ENCODE measurements at places on chromosomes 4 and X.
A peak's percentile ranks its signal among the peaks of the same experiment; 100 is the strongest.

DNA sequence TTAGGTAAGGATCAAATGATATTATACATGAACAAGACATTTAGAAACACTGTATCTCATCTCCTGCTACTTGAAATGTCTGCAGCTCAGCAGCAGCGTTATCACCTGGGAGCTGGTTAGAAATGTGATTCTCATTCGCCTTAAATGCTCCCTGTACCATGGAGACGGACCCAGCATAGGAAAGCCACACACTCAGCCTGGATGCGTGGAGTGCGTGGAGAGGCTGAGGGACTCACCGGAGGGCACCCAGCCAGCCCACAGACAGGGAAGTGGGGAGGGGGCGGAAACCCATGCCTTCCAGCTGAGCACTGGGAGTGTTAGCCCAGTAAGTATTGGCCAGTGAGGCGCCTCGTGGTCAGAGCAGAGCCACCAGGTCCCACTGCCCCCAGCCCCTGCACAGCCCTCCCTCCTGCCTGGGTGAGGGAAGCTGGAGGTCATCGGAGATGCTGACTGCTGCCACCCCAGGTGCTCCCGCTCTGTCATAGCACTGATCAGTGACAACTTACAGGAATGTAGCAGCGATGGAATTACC lies 15.2 kb downstream of the SUPT20HL1 start:
- DNase-seq: no peak

- DNase-seq: no peak
Observed at GRCh38 chr4:154049457-154050181, 260.7 kb upstream of the SFRP2 start.

DNA sequence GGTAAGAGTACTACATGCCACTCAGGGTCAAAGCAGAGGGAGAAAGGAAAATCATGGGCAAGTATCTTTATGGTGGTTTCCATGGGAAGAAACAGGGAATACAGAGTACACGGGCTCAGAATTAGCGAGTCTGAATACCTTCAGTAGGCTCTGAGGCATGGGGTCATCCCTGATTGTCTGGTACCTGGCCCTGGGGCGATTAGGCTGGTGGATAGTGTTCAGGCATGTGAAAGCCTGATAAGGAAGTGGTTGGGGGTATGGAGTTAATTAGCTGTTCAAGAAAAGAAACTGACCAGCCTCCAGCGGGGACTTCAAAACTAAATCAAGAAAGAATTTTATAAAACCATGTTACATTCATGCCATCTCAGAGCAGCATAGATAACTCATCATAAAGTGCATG lies 518.8 kb downstream of the RAB28 start:
- no peak for DNase-seq

DNA sequence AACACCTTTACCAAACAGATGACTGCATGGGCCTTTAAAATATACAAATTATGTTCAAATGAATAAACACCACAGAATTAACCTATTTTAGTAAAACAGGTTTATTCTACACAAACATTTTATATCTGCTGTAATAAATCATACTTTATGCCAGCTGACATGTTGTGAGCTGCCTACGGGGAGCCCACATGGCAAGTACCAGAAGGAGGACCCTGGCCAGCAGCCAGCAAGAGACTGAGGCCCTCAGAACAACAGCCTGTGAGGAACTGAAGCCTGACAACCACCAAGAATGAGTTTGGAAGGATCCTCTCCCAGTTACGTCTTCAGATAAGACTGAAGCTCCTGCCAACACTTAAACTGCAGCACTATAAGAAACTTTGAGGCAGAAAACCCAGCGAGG lies 377.0 kb downstream of the PDGFC start:
- DNase-seq: no peak

DNA sequence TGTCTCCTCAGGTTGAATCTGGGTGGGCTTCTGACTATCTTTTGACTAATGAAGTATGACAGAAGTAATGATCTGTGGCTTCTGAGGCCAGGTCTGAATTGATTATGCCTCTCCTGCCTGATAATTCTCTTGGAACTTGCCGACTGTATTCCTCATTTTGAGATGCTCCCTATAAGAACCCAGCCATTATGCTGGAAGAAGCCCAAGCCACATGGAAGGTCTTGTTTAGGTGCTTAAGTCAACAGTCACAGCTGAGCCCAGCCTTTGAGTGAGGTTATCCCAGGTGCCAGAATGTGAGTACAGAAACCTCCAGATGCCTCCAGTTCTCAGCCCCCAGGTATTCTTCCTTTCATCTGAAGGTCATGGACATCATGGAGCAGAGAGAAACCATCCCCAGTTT lies 456.6 kb downstream of the IL15 start:
- DNase-seq: no peak

DNA sequence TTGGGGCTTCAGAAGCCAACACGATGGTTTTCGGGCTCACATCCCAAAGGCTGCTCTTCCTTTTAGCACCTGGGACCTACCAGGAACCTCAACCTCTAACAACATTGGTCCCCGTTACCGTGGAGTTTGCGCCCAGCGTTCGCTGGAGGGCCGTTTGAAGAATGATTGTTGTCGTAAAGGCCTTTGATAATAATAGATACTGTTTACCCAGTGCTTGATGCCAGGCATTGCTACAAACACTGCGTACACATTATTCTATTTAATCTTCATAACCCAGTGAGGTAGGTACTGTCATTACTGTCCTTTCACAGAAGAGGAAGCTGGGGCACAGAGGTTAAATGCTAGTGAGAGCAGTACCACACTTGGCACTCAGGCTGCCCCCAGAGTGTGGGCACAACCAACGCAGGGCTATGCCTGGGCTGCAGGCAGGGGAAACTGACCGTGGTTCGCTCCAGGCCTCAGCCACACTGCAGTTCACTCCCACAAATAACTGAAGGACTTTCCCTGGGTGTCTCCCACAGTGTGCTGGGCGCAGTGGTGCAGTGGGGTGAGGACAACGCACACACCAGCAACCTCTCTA lies 1.0 kb upstream of the ACSL1 start:
- DNase-seq: no peak

GRCh38 chrX:123590842-123591486 lies 141.9 kb downstream of the THOC2 start:
- no peak for DNase-seq

DNA sequence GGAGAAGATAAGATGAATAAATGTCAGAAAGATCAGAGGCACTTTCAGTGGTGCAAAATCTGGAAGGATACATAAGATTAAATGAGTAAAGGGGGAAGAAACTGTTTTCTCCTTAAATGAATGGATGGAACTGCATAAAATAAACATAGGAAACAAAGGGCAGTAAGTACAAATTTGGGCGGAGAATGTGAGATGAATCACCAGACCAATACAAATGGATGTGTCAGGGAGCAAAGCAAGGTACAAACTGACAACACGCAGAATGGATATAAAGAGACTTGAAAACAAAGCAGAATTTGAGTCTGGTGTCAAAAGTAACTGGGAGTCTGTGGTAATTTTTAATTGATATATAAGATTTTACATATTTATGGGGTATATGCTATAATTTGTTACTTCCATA lies 175.3 kb upstream of the PCDH18 start:
- DNase-seq: peak; percentile 27

DNA sequence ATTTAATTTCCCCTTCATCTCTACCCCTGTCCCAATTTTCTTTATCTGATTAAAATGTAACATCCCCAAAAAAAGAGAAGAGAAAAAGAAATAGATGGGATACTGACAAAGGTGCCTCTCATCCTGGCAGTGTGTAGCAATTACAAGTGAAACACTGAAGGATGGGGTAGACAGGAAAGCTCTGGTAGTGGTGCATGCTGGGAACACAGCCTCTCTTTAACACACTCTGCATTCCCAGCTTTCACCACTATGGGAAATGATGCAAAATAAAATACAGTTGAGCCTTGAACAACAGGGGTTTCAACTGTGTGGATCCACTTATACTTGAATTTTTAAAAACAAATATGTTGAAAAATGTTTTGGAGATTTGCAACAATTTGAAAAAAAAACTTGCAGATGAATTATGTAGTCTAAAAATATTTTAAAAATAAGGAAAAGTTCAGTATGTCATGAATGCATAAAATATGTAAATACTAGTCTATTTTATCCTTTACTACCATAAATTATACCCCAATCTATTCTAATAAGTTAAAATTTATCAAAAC lies 239.2 kb upstream of the DDX53 start:
- no peak for DNase-seq

- DNase-seq: no peak
Observed at GRCh38 chr4:11471618-11472017, 42.9 kb upstream of the HS3ST1 start.

- no peak for DNase-seq
Observed at GRCh38 chrX:31302573-31303075, 230.8 kb upstream of the FTHL17 start.

DNA sequence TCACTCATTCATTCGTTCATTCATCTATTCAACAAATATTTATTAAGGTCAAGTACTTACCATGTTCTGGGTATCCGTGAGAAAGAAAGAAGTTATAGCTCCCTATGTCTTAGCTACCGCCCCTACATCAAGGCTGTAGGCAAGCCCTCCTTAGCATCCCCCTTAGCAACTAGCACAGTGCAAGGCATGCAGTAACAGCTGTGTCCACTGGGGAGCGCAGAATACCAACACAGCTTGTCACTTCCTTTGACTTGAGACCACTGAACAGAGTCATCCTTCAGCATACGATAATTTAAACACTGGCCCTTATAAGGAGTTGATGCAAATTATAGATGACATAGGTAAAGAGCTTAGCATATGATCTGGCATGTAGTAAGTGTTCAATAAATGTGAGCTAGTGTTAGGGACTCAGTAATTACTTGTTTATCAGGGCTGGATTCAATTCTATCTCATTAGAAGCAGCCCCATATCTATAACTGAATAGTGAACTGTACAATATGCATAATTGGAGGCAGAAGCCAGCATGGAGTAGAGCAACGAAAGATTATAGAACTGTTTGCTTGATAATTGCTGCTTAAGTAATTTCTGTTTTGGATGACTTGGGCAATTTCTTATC lies 8.7 kb downstream of the KIAA1210 start:
- no peak for DNase-seq

DNA sequence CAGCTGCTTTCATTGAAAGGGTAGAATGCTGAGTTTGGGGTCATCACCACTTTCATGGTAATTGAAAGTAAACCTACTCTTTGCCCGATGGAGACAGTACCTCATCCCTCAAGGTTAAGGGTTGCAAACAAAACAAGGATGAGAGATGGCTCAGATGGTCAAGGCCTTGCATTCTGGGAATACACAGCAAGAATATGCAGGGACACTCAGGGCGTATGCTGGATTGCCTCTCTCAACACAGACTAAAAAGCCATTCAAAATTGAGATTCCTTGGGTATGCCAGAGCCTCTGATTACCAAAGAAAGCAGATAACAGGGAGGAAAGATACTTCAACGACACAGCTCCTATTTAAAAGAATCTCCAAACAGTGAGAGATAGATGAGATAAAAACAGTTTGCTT lies 310.4 kb downstream of the ARAP2 start:
- no peak for DNase-seq

DNA sequence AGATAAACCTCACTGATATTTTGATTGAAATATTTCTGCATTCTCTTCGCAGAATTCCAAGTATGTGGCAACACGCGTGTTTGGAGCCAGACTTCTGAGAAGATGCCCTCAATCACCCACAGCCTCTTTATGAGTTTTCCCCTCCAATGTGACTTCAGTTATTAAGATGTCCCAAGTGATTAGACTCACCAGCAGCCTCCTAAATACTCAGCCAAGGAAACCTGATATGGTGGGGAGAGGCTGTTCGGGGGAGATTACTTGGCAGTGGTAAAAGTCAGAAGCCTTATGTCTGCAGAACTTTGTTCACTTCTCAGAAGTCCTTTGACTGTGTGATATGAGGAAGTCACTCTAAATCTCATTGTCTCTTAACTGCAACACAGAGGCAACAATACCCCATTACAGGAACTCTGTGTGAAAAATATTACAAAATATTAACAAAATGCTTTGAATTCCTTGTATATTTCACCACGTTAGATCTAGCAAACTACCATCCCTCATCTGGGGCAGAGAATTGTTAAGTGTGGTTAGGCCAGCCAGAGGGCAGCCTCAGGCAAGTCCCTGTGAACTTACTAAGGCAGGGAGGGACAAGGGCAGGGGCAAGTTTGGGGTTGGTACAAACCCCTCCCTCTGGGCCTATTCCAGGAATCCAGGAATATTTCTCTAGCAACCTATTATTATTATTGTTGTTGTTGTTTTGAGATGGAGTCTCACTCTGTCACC lies 151.4 kb upstream of the USP9X start:
- no peak for DNase-seq

GRCh38 chrX:45368705-45369104 lies 168.0 kb upstream of the DIPK2B start:
- no peak for DNase-seq

DNA sequence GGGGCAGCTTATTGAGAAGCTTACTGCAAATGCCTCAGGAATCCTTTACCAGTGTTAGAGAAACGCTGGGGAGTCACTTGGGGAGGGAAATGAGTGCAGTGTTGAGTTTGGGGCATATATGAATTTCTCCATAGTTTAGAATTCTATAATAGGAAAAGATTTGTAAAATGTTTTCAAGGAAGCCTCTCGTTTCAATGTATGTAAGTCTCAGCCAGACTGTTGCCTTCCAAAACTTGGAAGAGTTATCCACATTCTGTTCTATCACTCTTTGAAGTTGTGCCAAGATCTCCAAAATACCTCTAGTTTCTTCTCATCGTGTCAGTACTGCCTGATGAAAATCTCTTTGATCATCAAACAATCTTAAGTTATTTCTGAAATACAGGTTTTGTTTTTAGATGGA lies 565 bp upstream of the LRCH2 start:
- DNase-seq: no peak

GRCh38 chr4:1415681-1415981 lies 9.4 kb upstream of the NKX1-1 start:
- DNase-seq: no peak

- DNase-seq: no peak
Observed at GRCh38 chr4:38287101-38287851, 327.1 kb downstream of the PTTG2 start.

DNA sequence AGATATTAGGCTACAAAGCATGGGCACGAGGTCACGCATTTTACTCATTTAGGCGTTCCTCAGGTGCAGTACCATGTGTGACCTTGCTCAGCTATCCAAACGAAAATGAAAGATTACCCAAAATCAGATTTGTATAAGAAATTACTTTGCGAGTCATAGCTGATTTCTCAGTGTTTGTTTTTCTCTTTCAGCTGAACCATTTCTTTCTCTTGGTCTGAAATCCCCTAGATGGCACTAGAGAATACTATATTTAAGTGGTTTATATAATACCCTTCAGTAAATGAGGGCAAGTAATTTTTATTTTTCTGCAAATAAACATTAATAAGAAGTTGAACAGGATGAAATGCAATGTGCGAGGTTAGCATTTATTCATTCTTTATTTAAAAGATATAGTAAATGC lies 496.6 kb downstream of the STIM2 start:
- no peak for DNase-seq

All from HFF-Myc (cell line).